ENCODE measurements at places on chromosomes 2 and 18. TPM values are rescaled to one million over a fixed set of nuclear protein-coding genes. Genes with fewer than 3 reads are reported as not detected.

Gene IL1F10
- not detected for polyA plus RNA-seq

Gene SERPINB11
- polyA plus RNA-seq = not detected

Gene MEIS1
- polyA plus RNA-seq = 122 TPM

Gene RNF152
- polyA plus RNA-seq = 7.2 TPM

Gene CCDC148
- 8.2 TPM for polyA plus RNA-seq

All from right renal cortex interstitium (tissue), 3 donors.